ENCODE measurements at places on chromosomes 5 and 9.

DNA sequence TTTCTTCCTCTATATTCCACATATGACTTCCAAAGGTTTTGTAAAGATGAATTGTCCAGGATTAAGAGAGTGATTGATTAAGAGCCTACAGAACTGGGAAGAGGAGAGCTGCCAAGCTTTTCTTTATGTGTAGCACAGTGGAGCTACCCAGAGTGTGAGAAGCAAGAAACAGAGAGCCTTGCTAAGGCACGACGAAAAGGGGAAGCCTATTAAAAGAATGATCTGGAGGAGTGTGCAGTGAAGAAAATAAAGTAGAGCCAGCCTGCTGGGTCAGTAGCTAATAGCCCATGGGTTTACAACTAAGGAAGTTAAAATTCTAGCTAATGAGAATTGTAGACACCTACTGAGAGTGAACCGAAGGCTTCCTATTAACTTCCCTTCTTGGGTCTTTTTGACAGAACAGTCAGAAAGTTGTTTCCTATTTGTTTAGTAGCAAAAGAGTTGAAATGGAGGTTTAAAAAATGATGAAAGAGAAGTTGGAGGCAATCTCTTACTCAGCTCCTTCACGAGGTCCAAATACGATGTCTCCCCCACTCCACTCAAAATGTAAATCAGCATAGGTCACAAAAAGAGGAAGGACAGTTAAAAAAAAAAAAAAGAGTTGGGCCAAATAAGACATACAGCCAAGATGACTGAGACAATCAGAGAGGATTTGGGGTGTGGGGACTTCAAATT, 957 bp upstream of the PRR16 start:
- no peak overlapping the region for H3K27ac ChIP-seq
- no peaks in the 10 kb centered on the region for H3K27me3 ChIP-seq
- H3K4me1 ChIP-seq = no peaks in the 10 kb centered on the region
- no peak for DNase-seq
- peaks cover 28% of the 10 kb centered on the region for H3K36me3 ChIP-seq
- peak overlapping the region; percentile 95 for H3K4me3 ChIP-seq

- no peaks in the 10 kb centered on the region for H3K36me3 ChIP-seq
- no peaks in the 10 kb centered on the region for H3K4me1 ChIP-seq
- H3K27me3 ChIP-seq = peaks cover 74% of the 10 kb centered on the region
- no peak overlapping the region for H3K27ac ChIP-seq
- DNase-seq = no peak
Measured at GRCh38 chr5:7845557-7845956, 5.4 kb downstream of the CFAP90 start.

- no peak for DNase-seq
- H3K36me3 ChIP-seq = peaks cover 17% of the 10 kb centered on the region
- H3K27ac ChIP-seq = peak overlapping the region; percentile 77
- H3K4me1 ChIP-seq = peaks cover 84% of the 10 kb centered on the region
Measured at GRCh38 chr5:68455216-68455615, 239.7 kb downstream of the PIK3R1 start.

DNA sequence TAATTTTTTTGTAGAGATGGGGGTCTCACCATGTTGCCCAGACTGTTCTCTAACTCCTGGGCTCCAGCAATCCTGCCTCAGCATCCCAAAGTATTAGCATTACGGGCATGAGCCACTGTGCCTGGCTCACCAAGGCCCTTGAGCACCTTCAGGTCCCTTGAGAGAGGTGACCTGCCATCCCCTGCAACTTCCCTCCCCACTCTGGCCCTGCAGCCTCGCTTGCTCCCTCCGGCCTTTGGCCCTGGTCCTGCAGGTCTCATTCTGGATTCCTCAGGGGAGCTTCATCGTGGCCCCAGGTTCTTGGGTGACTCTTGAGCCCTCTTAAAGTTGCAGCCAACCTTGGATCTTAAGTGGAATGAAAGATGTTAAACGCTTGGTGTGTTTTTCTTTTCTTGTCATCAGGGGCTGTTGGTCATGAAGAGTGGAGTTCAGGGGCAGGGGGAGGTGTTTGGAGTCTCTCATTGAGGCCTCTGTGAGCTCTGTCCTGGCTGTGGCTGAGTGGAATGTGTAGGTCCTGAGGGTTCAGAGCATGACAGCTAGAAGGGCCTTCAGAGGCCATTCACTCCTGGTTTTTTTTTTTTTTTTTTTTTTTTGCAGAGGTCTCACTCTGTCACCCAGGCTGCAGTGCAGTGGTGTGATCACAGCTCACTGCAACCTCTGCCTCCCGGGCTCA, 33.0 kb downstream of the PPARGC1B start:
- no peak overlapping the region for H3K27ac ChIP-seq
- H3K4me3 ChIP-seq = no peak overlapping the region
- no peaks in the 10 kb centered on the region for H3K4me1 ChIP-seq
- no peaks in the 10 kb centered on the region for H3K36me3 ChIP-seq
- no peaks in the 10 kb centered on the region for H3K27me3 ChIP-seq

DNA sequence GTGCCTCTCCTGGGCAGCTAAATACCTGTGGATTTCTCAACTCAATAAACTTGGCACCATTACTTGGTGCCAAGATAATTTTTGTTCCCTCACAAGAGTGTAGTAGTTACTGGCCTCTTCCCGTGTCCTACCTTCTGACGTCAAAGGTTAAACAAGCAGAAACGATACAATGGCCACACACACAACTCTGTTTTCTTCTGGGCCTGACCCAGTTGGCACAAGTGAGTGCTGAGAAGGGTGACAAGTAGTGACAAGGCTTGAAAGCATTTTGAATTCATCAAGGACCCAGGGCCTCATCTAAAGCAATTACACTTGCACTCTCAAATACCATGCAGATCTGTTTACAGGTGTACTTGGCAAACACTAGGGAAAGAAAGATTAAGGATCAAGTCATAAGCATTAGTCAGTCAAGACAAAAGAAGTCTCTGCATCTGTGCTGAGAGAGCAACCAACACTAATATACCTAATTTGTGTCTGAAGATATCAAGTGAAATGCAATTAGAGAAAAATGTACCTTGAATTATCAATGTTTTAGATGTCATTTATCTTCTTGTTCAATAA, 30.8 kb downstream of the RASEF start:
- peaks cover 59% of the 10 kb centered on the region for H3K4me1 ChIP-seq
- peaks cover 32% of the 10 kb centered on the region for H3K36me3 ChIP-seq
- peak overlapping the region; percentile 70 for H3K27ac ChIP-seq
- H3K27me3 ChIP-seq = no peaks in the 10 kb centered on the region
- peak overlapping the region; percentile 32 for H3K4me3 ChIP-seq

Data from Calu3 (cell line).